Dorsolateral prefrontal cortex (tissue), 122 donors: ENCODE measurements at places on chromosomes 3 and 15.

- DNase-seq = no peak
Observed at GRCh38 chr3:33681667-33682066, 36.4 kb downstream of the CLASP2 start.

DNA sequence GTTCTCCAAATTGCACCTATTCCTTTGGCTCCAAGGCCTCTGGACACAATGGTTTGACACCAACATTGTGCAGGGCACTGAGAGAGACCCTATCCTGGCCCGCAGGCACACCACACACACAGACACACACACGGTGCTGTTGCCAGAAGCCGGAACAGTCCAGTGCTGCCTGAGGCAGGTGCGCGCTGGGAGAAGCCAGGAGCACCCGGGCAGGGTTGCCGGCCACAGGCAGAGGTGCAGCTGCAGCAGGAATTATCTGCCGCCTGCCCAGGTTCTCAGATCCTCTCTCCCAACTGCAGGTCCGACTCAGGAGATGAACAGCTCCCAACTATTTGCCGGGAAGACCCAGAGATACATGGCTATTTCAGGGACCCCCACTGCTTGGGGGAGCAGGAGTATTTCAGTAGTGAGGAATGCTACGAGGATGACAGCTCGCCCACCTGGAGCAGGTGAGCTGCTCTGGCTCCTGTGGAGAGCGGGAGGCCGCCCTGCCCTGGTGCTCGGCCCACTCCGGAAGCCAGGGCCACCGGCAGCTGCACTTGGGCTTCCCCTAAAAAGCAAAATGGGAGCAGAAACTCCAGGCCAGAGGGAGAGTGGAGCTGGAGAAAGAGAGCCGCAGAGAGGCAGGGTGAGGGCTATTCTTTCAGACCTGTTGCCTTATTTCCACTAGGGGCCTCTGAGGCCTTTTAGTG is 42.9 kb downstream of the CHDH start:
- no peak for DNase-seq

DNA sequence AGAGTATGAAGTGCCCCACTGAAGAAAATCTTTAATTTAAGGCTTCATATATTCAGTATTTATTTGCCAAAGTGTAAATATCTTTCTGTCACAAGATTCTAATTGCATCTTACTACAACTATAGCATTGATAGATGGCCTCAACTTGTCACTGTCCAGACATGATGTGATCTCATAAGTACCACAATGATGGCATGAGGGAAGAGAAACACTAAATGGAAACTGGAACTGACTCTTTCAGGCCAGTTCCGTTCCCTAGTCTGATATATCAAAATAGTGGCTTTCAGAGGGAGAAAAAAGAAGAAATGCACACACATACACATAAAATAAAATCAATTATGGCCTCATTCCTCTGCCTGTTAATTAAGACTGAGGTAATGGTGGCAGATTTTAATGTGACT is 615.7 kb downstream of the TBL1XR1 start:
- no peak for DNase-seq

GRCh38 chr3:123404391-123404790 is 44.5 kb downstream of the ADCY5 start:
- no peak for DNase-seq

- DNase-seq = no peak
Observed at GRCh38 chr3:122506450-122506849, 8.3 kb downstream of the KPNA1 start.

DNA sequence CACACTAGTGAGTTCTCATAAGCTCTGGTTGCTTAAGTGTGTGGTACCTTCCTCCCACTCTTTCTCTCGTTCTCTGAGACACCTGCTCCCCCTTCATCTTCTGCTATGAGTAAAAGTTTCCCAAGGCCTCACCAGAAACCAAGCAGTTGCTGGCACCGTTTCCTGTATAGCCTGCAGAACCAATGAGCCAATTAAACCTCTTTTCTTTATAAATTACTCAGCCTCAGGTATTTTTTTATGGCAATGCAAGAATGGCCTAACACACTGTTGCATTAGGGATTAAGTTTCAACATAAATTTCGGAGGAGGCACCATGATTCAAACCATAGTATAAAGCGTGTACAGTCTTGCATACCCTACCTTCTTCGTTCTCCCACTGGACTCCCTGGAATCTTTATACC is 252.3 kb upstream of the CHRM5 start:
- no peak for DNase-seq

GRCh38 chr15:74062671-74063070 is 19.7 kb downstream of the GOLGA6A start:
- DNase-seq = peak; percentile 27

DNA sequence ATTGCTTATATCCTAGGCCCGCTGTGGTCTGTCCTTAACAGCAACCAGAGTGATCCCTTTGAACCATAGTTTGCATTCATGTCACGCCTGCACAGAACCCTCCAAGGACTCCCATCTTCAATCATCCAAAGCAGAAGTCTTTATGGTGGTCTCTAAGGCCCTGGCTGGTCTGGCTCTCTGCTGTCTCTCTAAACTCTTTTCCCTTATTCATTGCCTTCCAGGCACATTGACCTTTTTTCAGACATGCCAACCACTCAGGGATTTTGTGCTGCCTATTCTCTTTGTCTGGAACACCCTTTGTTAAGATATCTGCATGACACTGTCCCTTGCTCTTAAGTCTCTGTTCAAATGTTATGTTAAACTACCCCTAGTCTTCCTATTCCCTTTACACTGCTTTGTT is 21.9 kb upstream of the ZBTB47 start:
- DNase-seq = no peak

DNA sequence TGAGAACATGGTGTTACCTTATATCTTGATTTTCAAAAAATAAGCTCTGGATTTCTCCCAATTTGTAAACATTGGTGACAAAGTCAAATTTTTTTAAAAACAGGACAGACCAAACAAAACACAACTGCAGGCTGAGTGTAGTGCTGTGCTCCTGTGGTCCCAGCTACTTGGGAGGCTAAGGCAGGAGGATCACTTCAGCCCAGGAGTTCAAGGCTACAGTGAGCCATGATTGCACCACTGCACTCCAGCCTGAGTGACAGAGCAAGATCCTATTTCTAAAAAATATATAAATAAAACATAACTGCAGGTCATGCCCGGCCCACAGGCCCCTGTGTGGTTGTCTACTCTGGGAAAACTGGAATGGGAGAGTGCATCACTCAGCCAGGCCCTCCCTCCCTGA is 4.0 kb upstream of the ZXDC start:
- no peak for DNase-seq

DNA sequence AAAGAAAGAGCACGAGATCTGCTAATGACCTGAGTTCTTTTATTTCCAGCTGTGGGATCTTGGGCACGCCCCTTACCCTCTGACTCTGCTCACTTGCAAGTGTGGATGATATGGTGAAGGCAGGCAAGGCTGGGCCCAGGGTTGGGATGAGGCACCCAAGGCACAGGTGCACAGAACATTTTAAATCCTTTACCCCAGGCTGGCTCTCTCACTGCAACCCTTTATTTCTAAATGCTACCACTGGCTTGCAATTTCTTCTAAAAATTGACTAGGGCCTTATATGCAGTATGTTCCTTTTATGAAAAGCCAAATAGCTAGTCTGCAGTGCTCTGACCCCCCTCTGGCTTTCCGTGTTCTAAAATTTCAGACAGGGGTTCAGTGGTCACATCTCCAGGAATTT is 237.7 kb downstream of the VPS13C start:
- no peak for DNase-seq

DNA sequence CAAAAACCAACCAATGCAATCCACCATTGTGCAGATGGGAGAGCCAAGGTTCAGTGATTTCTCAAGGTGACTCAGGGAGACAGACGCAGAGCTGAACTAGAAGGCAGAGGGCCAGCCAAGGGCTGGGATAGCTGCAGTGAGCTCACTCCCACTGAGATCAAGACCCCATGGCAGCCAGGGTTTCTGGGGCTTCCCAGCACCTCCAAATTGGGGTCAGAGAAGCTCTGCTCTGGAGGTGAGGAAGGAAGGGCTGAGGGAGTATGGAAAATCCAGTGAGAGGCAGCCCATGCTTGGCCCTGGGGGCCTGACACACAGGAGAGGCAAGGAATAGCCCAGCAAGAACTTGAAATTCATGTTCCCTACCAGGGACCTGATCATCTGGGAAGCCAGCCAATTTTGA is 61.0 kb downstream of the ISG20 start:
- no peak for DNase-seq

- no peak for DNase-seq
Observed at GRCh38 chr3:179958143-179958542, 78.6 kb downstream of the PEX5L start.

DNA sequence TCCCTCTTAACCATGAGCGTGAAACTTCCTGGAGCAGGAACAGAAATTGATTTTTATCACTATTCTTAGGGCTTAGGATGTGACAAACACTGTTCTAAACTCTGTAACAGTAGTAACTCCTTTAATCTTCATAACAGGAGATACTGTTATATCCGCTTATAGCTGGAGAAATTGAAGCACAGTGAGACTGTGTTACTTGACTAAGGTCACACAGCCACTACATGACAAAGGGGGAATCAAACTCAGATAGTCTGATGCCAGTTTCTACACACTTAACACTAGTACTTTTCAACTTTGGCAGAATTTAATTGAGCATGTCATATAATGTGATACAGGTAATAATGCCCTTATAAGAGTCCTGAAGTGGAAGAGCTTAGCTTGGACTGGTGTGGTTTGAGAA is 800 bp upstream of the TARS3 start:
- no peak for DNase-seq

DNA sequence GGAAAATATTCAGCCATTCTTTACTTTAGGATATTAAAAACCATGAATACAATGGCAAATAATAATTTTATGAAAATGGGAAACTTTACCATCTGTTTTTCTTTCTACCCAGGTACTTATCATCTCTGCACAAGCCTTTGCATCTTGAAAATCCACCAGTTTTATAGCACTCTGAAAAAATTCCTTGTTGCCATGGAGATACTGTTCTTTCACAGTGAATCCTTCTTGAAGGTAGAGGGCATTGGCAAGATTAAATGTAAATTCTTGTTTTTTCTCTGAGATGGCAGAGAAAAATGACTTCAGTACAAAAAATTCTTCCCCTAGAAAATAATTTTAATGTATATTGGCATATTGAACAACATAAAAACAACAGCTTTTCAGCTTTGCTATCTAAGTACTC is 6.9 kb downstream of the SERPINI2 start:
- DNase-seq = no peak

- no peak for DNase-seq
Observed at GRCh38 chr3:69560116-69560515, 174.2 kb upstream of the FRMD4B start.

GRCh38 chr3:1823867-1824266 is 274.8 kb upstream of the CNTN4 start:
- no peak for DNase-seq

- no peak for DNase-seq
Observed at GRCh38 chr3:85297291-85297690, 338.5 kb downstream of the CADM2 start.

- no peak for DNase-seq
Observed at GRCh38 chr3:48553886-48554845, 2.4 kb downstream of the PFKFB4 start.

DNA sequence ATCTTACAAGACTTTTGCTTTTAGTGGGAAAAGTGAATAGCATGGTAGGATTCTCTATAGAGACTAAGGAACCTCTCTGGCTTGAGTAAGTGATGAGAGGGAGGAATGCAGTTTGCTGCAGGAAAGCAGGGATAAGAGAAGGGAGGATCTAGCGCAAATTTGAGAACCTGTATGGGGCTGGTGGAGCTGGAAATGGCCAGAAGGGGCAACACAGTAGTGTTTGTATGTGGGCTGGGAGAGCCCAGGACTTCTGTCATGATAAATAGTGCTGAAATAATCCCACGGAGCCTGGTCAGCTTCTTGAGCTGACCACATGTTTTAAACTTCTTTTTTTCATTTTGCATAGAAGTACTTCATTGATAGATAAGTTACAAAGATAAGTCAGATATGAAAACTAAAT is 11.2 kb upstream of the SHC4 start:
- DNase-seq = no peak

GRCh38 chr3:95474338-95474737 is 1340.1 kb upstream of the EPHA6 start:
- DNase-seq = no peak

- no peak for DNase-seq
Observed at GRCh38 chr15:41822471-41822870, 5.4 kb upstream of the JMJD7 start.

GRCh38 chr3:58646503-58646902 is 20.1 kb downstream of the FAM3D start:
- no peak for DNase-seq
